ENCODE measurements at places on chromosomes 2 and 18. TPM values are rescaled to one million over a fixed set of nuclear protein-coding genes. Genes with fewer than 3 reads are reported as not detected.

DNA sequence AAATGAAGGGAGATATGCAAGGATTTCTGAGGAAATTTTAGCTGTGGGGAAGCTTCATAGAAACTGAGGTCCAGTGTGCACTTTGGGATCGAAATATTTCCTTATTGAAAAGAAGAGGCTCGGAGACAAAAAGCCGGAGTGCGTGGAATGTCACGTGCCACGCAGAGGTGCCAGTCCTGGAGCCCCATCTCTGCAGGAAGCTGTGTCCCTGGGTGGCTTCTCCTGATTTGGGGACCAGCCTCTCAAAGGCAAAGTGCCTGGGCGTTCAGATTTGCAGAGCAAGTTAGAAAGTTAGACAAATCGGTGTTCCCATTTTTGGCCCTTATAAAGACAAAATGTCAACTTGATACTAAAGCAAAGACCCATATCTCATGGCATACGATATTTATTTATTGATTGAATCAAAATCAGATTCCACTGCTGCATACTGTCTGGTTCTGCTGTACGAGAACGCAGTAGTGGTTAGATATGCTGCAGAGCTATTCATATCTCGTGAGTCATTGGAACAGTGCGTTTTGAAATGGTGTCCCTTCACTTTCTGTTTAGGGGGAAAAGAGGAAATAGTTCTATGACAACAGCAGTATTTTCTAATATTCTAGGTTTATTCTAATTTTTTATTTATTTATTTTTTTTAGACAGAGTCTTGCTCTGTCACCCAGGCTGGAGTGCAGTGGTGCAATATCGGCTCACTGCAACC, 9.1 kb upstream of the ATG16L1 start:
- no peak overlapping the region for H3K4me3 ChIP-seq
- H3K4me1 ChIP-seq, result peaks cover 54% of the 10 kb centered on the region
- no peak overlapping the region for H3K27ac ChIP-seq
- DNase-seq, result no peak
- no peaks in the 10 kb centered on the region for H3K36me3 ChIP-seq
- no peaks in the 10 kb centered on the region for H3K27me3 ChIP-seq

The DSEL gene
- total RNA-seq, result 0.72 TPM

The ERMN gene
- 2.2 TPM for total RNA-seq

GRCh38 chr2:151071382-151071781, 190.3 kb downstream of the RBM43 start:
- no peak for DNase-seq
- no peak overlapping the region for H3K4me3 ChIP-seq
- H3K27me3 ChIP-seq, result no peaks in the 10 kb centered on the region
- H3K27ac ChIP-seq, result no peak overlapping the region

The BOK gene
- total RNA-seq, result 0.89 TPM

- H3K4me3 ChIP-seq, result no peak overlapping the region
- H3K36me3 ChIP-seq, result no peaks in the 10 kb centered on the region
- H3K27me3 ChIP-seq, result no peaks in the 10 kb centered on the region
Observed at GRCh38 chr2:30425326-30425725, 21.7 kb upstream of the LCLAT1 start.

The DSG4 gene
- total RNA-seq, result not detected

The CHRND gene
- total RNA-seq, result not detected

The CYBRD1 gene
- 1.0 TPM for total RNA-seq
